ENCODE measurements at places on chromosomes 5 and 9.

- no peak for DNase-seq
Measured at GRCh38 chr9:87865626-87866025, 17.1 kb upstream of the SPATA31E1 start.

GRCh38 chr5:66795682-66796081 is 199.5 kb downstream of the MAST4 start:
- DNase-seq: no peak

DNA sequence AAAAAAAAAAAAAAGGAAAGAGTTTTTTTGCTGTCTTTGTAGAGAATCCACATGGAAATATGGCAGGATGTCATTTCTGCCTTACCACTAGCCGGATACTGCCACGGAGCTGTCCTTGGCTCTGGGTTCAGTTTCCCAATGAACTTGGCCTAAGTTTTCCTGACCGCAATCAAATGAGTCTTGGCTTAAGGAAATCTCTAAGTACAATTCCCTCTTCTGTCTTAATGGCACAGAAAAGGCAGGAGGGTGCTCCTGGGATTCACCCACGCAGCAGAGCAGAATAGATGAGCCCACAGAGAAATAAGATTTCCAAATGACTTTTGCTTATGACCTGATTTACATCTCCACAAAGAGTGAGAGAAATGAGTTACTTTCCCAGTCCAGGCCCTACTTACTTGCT is 284.0 kb upstream of the VLDLR start:
- DNase-seq: no peak

- no peak for DNase-seq
Measured at GRCh38 chr9:8604201-8604600, 804.6 kb upstream of the DMAC1 start.

- DNase-seq: no peak
Measured at GRCh38 chr5:80986382-80986781, 26.2 kb downstream of the RASGRF2 start.

DNA sequence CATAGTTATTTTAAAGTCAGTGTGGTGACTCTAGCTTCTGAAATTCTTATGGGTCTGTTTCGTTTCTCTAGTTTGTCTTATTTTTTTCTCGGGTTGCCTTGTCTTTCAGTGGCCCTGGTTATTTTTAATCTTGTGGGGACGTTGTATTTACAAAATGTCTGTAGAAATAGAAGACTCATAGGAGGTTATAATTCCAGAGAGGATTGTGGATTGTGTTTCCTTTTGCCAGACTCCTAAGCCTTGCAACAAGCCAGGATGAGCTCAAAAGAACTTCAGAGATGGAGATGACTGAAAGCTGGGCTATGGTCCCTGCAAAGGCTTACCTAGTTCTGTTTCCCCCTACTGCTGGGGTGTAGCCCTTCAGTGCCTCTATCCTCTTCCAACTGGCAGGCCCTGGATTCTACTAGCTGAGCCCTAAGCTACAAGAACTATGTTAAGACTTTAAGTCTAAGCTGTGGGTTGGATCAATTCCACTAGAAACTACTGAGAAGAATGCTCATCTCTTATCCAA is 32.2 kb upstream of the LECT2 start:
- DNase-seq: no peak

DNA sequence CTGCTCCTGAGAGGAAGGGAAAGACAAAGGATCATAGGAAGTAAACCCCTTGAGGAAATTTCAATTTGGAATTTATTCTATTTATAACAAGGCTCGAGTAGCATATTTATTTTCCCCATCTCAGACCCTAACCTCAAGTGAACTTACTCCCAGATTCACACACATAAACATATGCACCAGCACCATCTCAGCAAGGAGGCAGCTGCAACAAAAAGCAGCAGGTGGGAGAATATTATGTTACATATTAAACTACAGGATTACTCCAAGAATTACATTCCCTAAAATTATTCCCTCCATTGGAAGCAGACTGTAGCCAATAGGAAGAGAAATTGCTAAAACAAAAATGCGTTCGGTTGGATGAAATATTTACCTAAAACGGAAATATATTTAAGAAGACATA is 108.4 kb upstream of the PRSS3 start:
- no peak for DNase-seq

- DNase-seq: no peak
Measured at GRCh38 chr5:14176888-14177287, 33.7 kb downstream of the TRIO start.

GRCh38 chr9:132099741-132100407 is 20.2 kb upstream of the MED27 start:
- DNase-seq: no peak

DNA sequence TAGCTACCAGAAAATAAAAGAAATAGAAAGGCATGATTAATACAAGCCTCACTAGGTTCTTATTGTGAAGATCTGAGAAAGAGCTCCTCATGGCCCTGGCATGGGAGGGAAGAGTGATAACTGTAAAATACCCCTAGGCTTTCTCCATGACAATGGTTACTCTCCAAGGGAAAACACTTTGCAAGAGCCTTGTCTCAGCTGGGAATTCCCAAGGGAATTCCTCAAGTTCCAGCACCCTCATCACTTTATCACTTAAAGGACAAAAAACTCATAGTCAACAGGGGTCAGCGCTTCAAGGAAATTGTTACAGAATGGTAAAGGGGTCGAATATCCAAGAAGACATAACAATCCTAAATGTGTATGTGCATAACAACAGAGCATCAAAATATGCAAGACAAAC is 21.2 kb downstream of the SYK start:
- DNase-seq: no peak

- DNase-seq: no peak
Measured at GRCh38 chr5:74622122-74622521, 18.4 kb downstream of the ENC1 start.

GRCh38 chr5:29672678-29673077 is 1520.8 kb upstream of the CDH6 start:
- DNase-seq: peak; percentile 46

- DNase-seq: no peak
Measured at GRCh38 chr9:94865582-94866452, 139.3 kb downstream of the AOPEP start.

DNA sequence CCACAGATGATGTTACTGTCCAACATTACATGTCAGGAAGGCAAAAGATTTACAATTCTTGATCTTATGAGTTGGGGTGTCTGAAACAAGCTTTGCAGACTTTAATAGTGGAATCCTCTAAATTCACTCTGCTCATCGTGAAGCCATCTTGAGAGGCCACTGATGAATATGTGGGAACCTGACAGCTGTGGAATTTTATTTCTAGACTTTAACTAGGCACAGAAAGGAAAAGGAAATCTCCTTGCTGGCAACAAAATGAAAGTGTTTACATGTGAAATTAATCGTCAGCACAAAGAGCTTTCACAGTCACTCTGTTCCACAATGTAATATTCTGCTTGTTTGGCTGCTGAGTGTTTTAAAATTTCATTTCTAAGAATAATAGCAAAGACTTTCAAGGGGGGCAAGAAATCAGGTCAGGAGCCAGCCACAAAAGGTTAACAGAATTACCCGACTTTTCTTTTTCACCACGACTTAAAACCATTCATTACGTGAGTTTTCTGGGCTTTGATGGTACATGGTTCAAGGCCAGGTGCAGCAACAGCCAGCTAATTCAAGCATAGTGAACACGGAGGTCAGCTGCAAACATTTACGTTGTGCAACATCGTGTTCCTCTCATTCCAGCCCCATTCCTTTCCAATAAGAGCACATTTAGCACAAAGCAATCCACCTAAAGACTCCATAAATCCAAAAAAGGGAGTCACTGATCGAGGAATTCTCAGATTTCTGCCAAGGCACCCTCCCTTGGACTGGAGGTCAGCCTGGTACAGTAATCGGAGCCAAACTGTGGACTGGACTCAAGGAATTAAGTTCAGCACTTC is 14.6 kb downstream of the NREP start:
- peak; percentile 41 for DNase-seq

DNA sequence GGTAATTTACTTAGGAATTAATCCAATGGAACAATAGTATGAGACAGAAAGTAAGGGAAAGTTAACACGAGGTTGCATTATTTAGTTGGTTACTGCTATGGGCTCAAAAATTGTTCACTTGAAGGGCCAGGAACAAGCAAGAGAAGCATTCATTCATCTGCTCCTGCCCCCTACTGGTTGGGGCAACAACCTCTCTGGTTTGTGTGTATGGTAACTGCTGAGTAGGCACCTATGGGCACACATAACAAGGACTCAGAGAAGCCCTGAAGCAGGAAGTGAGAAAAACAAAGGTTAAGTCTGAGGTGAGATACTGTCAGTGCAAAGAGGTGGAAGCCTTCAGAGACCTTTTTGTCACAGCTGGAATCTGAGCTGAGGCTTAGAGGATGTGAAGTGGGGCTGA is 34.4 kb upstream of the RANBP6 start:
- DNase-seq: no peak

GRCh38 chr9:35658968-35659220 is 802 bp downstream of the CCDC107 start:
- DNase-seq: no peak

- DNase-seq: no peak
Measured at GRCh38 chr5:35484241-35484640, 133.4 kb upstream of the SPEF2 start.

DNA sequence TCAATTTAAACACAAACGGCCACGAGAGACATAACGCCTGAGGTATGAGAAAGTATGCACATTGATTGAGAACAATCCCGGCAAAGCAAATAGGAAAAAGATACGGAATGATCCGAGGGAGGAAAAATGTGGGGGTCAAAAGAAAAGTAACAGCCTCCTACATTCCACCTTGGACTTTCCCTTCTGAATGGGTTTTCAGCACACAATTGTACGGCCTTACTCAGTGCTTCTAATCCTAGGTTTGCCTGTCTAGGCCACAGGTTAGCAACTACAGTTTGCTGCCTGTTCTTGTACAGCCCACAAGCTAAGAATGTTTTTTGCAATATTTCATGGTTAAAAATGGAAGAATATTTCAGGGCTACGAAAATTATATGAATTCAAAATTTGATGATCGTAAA is 46.2 kb upstream of the RNF20 start:
- DNase-seq: no peak

DNA sequence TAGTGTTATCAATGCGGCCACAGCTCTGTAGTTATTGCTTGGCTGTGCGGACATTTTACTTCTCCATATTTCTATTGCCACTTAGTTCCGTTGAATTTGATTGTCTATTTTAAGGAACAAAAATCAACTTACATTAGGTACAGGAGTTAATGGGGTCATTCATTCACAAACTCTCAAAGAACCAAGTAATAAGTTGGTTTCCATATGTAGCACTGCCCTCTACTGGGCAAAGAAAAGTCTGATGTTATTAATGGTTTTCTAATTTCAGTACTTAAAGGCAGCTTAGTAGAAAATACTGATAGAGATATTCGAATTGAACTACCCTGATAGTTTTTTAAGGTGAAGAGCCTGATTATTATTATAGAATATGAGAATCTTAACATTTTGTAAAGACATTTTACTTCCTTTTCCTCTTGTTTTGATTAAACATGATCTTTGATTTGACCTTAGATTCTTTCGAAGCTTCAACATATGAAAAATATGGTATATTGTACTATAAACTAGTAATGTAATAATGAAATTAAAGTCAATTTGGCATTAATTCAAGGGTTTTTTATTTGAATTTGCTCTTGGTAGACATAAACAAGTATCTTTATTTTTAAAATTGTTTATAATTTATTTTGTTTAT is 119.5 kb upstream of the CTNND2 start:
- DNase-seq: peak; percentile 32

DNA sequence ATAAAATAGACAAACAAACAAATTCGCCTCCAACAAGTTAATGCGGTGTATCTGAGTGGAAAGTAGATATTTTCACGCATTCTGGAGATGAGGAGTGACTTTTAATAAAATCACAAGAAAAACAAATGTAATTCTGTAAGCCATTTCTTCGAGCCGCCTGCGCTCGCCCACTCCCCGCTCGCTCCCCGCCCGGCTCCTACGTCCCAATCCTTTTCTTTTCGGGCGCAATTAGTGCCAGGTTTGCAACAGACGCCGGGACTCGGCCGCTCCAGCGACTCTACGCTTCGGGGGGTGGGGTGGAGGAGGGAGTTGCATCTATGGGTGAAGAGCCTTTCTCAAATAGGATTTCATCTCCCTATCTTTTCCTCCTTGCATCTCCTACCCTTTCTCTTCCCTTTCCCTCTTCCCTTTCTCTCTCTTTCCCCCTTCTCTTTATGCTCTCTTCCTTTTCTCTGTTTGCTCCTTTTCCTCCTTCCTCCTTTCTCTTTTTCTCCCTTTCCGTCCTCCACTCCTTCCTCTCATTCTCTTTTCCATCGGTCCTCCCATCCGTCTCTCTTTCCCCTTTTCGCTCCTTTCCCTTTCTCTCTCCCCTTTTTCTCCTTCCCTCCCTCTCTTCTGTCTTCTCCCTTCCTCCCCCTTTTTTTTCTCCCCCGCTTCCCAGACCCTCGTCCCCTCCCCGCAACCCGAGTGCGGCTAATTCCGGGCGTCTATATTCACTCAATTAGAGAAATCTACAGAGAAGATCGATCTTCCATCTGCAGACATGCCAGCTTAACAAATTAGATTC is 6.1 kb upstream of the OTP start:
- DNase-seq: no peak

DNA sequence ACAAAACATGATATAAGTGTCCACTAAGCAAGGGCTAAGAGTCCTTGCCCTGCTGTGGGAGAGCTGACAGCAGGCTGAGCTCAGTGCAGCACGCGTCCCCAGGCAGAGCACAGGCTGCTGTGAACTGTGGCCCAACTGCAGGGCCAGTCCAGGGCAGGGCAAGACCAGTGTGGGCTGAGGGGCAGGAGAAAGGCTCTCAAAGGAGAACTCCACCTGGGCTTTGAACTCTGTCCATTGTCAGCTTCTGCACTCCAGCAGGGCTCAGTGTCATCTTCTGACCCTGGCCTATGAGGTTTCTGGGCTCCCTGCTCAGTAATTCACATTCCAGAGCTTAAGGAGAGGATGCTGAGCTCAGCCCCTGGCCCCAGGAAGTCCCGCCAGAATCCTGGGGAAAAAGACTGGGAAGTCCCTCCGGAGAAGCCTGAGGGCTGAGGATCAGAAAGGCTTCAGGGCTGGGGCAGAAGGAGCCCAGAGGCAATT is 37.4 kb downstream of the LHFPL2 start:
- DNase-seq: no peak

DNA sequence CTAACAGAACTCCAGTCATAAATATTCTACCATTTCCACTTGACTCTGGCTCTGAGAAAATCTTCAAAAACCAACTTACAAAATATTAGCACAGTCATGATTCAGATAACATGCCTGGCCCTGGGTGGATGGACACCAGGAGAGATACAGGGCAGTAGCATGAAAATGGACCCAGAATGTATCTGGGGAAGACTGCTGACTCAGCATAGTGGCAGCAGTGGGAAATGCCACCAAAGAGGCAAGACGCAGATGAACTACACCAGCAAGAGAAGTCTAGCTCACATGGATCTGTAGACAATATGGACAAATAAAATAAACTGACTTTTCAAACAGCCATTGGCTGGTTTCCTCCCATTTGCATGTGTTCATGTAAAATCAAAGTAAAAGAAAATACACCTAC is 359.8 kb downstream of the SEMA5A start:
- no peak for DNase-seq
